NCI-H1930 (cell line): ENCODE measurements at places on chromosomes 3 and 15.

DNA sequence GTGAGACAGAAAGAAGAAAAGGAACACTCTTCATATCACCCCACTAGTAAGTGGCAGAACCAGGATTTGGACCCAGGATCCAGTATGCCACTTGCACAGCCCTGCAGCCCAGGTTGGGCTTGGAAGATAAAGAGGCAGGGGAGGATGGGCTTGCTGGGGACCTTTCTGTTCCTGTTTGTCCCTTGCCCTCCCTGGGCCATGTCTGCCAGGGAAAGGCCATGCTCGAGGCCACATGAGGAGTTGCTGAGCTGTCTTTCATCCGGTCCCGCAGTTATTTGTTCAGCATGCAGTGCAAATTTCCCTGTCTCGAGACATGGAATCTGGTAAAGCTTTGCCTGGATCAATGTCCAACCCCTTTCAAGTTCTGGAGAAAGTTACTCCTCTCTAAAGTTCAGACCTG, 116.0 kb upstream of the MRPS22 start:
- DNase-seq: no peak

- no peak for DNase-seq
Observed at GRCh38 chr3:99114565-99115291, 213.2 kb upstream of the DCBLD2 start.

DNA sequence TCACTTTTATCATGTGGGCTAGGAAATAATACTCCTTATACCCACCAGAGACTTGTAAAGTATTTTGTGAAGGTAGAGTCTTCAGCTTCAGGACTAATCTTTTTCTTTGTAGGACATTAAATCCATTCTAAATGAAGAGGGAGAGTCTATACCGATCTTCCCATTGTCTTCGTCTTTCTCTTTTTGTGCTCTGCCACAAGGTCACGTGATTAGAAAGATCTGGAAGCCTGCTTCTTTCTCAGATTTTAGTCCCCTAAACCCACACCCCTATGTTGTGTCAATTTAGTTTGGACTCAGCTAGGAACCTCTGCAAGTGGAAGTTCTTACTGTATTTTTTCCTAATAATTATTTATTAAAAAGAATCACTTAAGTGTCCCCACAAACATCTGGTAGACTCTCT, 507.3 kb downstream of the PYDC2 start:
- DNase-seq: no peak

- no peak for DNase-seq
Observed at GRCh38 chr3:127027061-127027735, 44.3 kb downstream of the PLXNA1 start.

- no peak for DNase-seq
Observed at GRCh38 chr3:15284121-15284889, 48.1 kb downstream of the SH3BP5 start.

- DNase-seq: no peak
Observed at GRCh38 chr3:23981136-23981535, 36.0 kb downstream of the NR1D2 start.
